ENCODE measurements at places on chromosomes 1 and 21. TPM values are rescaled to one million over a fixed set of nuclear protein-coding genes. Genes with fewer than 3 reads are reported as not detected.

Gene CRABP2
- polyA plus RNA-seq: 0.40 TPM

Gene LIN28A
- polyA plus RNA-seq: not detected

Gene SLAMF9
- not detected for polyA plus RNA-seq

Gene CA6
- polyA plus RNA-seq: not detected

Gene SEC22B
- 62.2 TPM for polyA plus RNA-seq

Gene OR2T2
- polyA plus RNA-seq: not detected

Gene BEST4
- not detected for polyA plus RNA-seq

Gene ZNF644
- 101 TPM for polyA plus RNA-seq

Gene FAM177B
- 1.0 TPM for polyA plus RNA-seq

Gene XCL1
- polyA plus RNA-seq: not detected

Gene EDARADD
- not detected for polyA plus RNA-seq

Gene FAM110D
- polyA plus RNA-seq: 0.19 TPM

Gene FCRL4
- not detected for polyA plus RNA-seq

Gene ARMH1
- not detected for polyA plus RNA-seq

Gene ABCA4
- not detected for polyA plus RNA-seq

Gene FCRLB
- 1.2 TPM for polyA plus RNA-seq

Gene OR2T6
- not detected for polyA plus RNA-seq

All from Purkinje cell (primary cell).